ENCODE measurements at places on chromosomes 2 and 18. TPM values are rescaled to one million over a fixed set of nuclear protein-coding genes. Genes with fewer than 3 reads are reported as not detected.

DNA sequence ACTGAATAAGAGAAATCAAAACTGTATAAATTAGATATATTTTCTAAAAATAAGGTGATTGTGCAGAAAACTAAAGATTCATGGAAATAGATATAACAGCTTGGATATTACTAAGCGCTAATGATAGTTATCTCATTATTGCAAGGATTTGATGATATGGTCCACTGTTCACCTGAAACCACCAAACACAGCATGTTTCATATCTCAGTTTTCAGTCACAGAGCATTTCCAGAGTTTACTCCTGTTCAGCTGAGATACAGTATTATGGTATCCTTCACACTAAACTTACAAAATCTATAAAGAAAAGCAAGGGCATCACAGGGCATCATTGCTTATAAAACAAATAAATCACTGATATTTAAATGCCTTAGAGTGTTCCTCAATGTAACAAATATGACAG is 591.6 kb downstream of the ERBB4 start:
- DNase-seq, result no peak

- DNase-seq, result no peak
Observed at GRCh38 chr2:170578606-170579005, 136.5 kb upstream of the SP5 start.

GRCh38 chr2:68726608-68727367 is 7.8 kb upstream of the ARHGAP25 start:
- DNase-seq, result no peak

DNA sequence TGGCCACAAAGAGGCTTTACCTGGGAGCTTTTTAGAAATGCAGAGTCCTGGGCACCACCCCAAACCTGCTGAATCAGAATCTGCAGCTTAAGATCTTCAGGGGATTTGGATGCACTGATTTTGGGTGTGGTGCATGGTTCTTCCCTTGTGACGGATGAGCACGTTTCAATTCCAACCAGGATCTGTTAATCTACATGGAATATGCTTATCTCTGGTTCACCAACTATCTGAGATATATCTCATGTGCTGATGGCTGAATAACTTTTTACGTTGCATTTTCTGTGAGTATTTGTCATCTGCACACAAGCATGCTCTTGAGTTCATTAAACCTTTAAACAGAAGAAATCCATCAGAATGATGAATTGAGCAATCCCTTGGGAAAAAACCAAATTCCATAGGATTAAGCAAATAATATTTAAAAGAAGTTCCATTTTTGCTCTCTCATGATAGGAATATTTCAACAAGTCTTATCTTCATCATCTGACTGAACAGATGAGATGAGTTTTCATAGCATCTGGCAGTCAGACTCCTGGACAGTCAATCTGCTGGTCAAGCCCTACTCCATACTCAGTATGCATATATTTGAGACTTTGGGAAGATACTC is 120.6 kb downstream of the PLB1 start:
- no peak for DNase-seq

GRCh38 chr2:230765611-230766300 is 53.1 kb downstream of the CAB39 start:
- DNase-seq, result no peak

GRCh38 chr2:119533560-119533959 is 9.3 kb upstream of the SCTR start:
- DNase-seq, result no peak

DNA sequence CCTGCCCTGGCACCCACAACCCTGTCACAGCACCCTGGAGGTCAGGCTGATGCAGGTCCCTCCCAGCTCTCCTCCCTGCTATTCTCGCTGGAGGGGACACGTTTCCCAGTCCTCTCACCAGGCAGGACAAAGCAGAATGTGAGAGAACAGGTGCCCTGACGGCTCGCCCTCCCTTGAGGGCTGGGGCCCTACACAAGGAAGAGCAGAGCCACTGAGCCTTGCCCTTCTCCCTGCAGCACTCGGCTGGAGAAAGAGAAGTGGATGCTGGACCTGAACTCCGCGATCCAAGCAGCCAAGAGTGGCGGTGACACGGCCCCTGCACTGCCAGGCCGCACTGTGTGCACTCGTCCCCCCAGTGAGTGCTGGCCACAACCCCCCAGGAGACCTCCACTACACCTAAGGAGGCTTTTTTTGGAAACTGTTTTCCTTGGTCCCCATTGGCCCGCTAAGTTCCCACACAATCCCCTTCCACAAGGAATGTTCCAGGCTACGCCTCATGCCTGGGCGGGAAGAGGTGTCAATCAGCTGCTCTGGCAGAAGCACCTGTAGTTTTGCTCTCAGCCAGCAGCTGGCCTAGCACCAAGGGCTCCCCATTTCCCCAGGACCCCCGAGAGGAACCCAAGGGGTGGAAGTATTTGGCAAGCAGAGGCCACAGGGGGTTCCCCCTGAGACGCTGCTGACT is 17.4 kb downstream of the STK25 start:
- DNase-seq, result no peak

DNA sequence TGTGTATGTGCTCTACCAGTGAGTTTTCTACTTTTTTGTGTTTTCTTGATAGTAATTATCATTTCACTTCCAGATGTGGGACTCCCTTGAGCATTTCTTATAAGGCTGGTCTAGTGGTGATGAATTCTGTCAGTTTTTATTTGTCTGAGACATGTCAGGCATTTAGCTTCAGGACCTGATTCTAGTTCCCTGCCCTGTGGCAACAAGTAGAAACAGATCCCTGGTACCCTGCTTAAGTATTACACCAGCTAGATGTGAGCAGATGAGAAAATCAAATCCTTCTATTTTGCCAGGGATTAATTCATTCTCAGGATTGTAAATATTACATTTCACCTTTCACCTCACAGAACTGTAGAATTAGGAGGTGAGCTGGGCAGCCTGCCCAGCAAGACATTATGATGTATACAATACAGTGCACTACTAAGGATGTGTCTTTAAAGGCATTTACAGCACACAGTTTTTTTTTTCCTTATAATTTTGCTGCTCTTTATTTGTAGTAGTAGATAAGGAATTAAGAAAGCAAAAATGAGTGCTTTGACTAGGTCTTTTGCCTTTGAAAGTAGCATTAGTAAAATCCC is 35.1 kb downstream of the GALM start:
- no peak for DNase-seq

DNA sequence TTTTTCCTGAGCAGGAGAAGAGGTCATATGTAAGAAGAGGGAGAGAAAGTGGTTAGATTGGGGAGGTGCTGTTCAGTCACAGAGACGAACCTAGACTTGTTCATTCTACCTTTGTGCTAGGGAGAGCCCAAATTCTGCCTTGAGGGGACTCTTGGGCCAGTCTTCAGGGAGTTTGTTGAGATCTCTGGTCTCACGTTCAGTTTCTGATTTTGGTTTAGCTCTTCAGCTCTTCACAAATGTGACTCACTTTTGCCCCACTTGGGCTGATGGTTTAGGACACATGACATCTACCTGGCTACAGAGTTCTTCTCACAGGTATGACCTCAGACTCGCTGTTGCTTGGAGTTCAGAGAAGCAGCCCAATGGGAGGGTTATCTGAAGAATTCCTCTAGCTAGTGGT is 49.2 kb upstream of the DARS1 start:
- no peak for DNase-seq

The ANKRD30BL gene
- 12.6 TPM for total RNA-seq

The SLC40A1 gene
- total RNA-seq, result 45.2 TPM

The ERBB4 gene
- 75.0 TPM for total RNA-seq

The KIDINS220 gene
- 704 TPM for total RNA-seq

The BOLL gene
- not detected for total RNA-seq

The HOXD8 gene
- not detected for total RNA-seq

The CARF gene
- 20.0 TPM for total RNA-seq

Measured in frontal cortex (tissue), 4 donors.